Left forelimb (tissue), 1 donor: ENCODE measurements at places on chromosomes 6 and 20.
A peak's percentile ranks its signal among the peaks of the same experiment; 100 is the strongest.

- DNase-seq: no peak
Observed at GRCh38 chr20:53940907-53941545, 129.4 kb downstream of the BCAS1 start.

GRCh38 chr6:81476881-81477280, 275.6 kb downstream of the TENT5A start:
- DNase-seq: no peak

DNA sequence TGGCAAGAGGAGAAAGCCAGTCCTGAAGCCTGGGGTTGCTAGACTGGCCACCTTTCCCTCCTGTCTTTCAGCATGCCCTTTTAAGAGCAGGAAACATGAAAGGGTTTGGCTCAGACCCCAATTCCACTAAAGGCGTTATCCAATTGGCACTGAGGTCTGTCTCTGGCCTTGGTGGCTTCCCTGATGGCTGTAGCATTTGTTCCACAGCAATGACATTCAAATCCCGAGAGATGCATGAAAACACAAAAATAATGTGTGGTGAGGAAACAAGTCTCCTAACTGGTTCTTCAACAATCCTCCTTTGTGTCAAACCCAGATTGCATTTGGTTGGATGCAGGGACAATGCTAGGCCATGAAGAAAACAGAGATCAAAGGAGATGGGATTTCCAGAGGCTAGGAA, 56.5 kb upstream of the ADTRP start:
- no peak for DNase-seq

GRCh38 chr6:101931766-101932165, 538.3 kb downstream of the GRIK2 start:
- no peak for DNase-seq

- DNase-seq: no peak
Observed at GRCh38 chr6:157937916-157938315, 43.7 kb upstream of the SYNJ2 start.

DNA sequence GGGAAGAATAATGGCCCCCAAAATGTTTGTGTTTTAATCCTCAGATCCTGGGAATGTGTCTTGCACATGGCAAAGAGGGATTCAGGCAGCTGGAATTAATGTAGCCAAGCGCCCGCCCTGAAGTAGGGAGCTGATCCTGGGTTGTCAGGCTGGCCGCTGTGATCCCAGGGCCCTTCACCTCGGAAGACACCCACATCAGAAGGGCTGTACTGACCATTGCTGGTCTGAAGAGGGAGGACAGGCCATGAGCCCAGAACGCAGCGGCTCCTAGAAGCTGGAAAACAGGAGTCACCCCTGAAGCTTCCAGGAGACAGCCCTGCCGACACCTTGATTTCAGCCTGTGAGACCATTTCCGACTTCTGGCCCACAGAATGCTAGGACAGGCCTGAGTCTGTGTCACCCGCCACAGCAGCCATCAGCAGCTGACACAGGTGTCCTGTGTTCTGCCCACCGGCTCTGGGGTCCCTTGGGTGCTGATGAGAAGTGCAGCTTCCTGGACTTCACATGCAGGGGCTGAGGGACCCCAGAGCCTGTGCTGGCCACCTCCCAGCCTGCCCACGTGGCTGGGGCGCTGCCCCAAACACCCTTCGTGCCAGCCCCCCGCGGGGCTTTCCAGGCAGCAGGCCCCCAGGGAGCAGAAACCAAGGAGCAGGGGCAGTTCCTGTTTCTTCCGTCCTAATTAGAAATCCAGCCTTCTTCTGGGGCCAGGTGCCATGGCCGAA, 86.3 kb downstream of the ERMARD start:
- no peak for DNase-seq

GRCh38 chr6:42292004-42292740, 74.5 kb upstream of the MRPS10 start:
- no peak for DNase-seq

- DNase-seq: no peak
Observed at GRCh38 chr6:82741996-82742385, 323.6 kb downstream of the UBE3D start.

DNA sequence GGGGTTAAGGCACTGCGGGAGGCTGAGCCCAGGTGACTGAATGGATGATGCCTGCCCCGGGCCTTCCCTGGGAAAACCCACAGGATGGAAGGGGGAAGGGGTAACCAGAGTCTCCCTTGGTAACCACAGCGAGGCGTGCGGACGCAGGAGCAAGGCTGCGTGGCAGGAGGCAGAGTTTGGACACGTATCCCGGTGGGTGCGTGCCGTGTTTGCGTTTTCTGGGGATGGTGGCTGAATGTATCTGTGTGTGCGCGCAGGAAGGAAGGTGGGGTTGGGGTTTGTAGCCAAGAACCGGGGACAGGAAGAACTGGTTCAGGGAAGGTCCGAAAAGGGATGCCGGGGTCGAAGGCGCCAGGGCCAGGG, 1.8 kb downstream of the MDGA1 start:
- DNase-seq: no peak

- DNase-seq: no peak
Observed at GRCh38 chr6:31354864-31355582, 2.0 kb downstream of the HLA-B start.

GRCh38 chr6:7243179-7243981, 69.6 kb downstream of the SSR1 start:
- DNase-seq: no peak

GRCh38 chr6:11142296-11143027, 30.9 kb upstream of the ERVFRD-1 start:
- no peak for DNase-seq

DNA sequence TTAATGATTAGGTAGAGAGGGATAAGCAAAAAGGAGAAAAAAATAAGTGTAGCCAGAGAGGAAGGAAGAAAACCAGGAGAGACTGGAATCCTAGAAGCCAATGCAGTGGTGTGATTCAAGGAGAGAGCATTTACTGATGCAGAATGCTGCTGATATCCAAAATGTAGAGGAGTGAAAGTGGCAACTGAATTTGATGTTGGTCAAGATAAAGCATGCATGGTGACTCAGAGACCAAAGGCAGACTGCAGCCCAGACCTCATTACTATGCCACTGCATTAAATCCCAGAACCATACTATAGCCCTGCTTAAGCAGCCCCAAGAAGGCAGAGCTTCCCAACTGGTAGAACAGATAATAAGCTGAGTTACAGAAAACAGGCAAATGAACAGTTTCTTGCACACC, 15.8 kb downstream of the KLHL32 start:
- no peak for DNase-seq

GRCh38 chr6:33147807-33148666, 44.2 kb downstream of the COL11A2 start:
- DNase-seq: no peak

GRCh38 chr6:45677381-45678284, 299.9 kb upstream of the SUPT3H start:
- DNase-seq: no peak

- no peak for DNase-seq
Observed at GRCh38 chr6:30136570-30137286, 788 bp downstream of the TRIM40 start.

DNA sequence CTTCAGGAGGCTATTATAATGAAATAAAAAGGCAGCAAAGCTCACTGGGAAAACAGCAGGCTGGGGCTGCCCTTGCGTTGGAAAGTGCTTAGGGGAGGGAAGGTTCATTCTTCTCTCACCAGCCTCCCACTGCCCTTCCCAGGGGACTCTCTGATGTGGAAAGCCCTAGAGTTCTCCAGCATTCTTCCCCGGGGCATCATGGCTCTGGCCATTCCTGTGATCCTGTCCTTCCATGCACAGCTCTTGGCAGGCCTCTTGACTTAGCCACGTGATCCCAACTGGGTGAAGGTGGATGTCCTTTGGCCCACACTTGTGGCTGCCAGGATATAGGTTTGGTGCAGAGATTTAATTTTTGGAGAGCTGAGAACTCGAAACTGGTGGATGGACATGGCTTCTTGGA, 58.0 kb upstream of the ZNF831 start:
- DNase-seq: no peak

GRCh38 chr6:158438226-158438625, 121.7 kb upstream of the TMEM181 start:
- no peak for DNase-seq

GRCh38 chr6:36590237-36590636, 3.9 kb upstream of the SRSF3 start:
- DNase-seq: no peak

- no peak for DNase-seq
Observed at GRCh38 chr6:73538116-73538779, 17.4 kb upstream of the EEF1A1 start.

DNA sequence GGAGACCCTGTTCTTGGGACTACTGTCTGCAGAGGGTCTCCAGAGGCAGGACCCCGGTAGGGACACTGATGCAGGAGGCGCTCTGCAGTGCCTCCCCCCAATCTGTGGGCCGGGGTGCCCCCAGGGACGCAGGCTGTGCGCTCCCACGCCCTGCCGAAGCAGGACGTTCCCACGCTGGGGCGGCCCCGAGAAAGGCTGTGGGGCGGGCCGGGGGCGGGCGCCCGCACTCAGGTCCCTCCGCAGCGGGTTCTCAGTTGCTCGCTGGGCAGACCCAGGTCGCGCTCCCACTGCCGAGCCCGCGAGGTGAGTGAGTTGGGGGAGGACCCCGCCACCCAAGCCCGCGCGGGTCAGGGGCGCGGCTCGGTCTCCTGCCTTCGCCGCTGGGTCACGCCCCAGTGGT, at the start of gene COX4I2:
Gene COX4I2, plus strand, starts transcription at position 253 of the 400 bp plus-strand sequence. CDS start 1,106 bp downstream, outside the sequence.
- DNase-seq: no peak

DNA sequence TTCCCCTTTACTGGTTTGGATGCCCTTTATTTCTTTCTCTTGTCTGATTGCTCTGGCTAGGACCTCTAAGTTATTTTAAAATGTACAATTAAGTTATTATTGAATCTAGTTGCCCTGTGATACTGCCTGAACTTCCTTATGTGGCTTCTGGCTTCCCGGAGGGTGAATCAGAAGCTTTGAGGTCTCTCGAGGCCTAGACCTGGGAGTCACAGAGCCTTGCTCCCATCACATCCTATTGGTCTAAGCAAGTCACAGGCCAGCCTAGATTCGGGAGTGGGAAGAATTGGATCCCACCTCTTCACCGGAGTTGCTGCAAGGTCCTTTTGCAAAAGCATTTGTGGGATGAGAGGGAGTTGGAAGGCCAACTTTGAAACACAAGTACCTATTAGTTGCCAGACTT, 15.2 kb downstream of the BCAS4 start:
- no peak for DNase-seq

- DNase-seq: no peak
Observed at GRCh38 chr20:36298061-36298460, 8.1 kb upstream of the DLGAP4 start.

- DNase-seq: no peak
Observed at GRCh38 chr20:63011798-63012197, 5.0 kb upstream of the BHLHE23 start.

DNA sequence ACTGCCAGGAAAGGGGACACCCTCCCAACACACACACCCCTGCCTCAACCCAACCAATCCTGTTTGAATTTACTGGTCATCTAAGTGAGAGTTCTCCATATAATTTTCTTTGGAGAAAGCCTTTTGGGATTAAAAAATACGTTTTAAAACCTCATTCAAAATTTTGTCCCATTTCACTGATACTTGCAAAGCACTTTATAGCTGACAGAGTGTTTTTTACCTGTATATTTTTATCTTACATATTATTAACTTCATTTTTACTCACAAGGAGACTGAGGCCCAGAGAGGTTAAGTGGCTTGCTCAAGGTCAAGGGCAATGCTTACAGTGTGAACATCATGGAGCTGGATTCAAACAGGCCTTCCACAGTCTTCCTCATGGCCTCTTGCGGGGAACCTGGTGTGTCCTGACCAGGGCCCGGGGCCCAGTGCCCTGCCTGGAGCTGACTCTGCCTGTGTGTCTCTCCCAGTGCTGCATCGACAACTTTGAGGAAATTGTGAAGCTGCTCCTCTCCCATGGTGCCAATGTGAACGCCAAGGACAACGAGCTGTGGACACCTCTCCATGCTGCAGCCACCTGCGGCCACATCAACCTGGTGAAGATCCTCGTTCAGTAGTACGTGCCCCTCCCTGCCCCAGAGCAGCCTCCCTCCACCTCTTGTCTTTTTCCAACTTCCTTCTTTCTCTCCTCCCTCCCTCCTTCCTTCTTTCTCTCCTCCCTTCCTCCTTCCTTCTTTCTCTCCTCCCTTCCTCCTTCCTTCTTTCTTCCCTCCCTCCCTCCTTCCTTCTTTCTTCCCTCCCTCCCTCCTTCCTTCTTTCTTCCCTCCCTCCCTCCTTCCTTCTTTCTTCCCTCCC, 30.9 kb upstream of the FAM83D start:
- no peak for DNase-seq

GRCh38 chr6:87944541-87944954, 103.1 kb upstream of the SPACA1 start:
- no peak for DNase-seq

GRCh38 chr6:108736832-108737231, 111.4 kb upstream of the ARMC2 start:
- no peak for DNase-seq

DNA sequence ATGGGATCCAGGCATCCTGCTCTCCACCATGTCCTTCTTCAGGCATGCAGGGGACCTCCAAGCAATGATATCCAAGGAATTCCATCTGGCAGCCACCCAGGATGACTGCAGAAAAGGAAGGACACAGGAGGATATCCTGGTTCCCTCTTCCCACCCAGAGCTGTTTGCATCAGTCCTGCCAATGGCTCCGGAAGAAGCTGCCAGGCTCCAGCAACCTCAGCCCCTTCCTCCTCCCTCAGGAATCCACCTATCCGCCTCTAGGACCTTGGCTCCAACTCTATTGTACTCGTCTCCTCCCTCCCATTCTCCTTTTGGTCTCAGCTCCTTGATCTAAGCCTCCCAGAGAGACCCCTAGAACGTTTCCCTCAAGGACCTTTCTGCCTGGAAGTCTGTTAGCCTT, 733 bp upstream of the PSORS1C2 start:
- DNase-seq: no peak

- no peak for DNase-seq
Observed at GRCh38 chr6:32623693-32624092, 13.5 kb upstream of the HLA-DQA1 start.

DNA sequence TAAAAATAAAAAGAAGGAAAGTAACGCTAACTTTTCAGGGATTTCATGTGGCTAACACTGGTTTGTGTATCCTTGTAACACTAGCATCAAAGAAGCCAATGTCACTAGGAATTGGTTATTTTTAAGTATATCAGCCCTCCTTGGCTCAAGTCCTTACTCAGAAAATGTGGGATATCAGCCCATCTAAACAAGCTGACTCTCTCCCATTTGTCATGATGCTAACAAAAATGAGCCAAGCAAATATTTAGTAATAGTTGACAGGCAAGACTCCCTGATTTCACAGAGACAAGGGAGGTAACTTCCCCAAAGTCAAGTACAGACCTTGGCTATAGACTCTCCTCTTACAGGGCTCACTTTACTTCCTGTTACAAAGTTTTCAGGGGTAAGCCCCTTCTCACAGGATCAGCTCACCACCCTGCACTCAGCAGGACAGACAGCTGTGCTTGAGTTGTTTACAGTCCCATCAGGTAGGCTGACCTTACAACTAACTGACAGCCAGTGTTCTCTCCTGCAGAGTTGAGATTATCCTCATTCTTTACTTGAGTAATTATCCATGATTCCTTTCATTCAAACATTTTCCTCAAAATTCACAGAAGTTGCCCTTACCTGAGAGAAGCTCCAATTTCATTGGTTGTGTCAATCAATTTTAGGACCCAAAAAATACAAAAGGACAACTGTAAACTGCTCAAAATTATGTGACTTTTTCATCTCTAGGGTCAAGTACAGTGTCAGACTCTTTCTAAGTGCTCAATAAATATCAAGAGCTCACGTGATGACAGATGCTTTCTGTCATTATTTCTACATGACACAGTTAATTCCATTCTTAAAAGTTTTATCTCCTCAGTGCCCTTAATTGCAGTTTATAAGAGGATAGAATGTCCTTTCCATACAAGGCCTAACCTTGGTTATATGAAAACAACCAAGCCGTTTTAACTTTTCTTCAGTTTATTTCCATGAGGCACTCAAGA, 38.1 kb upstream of the BMP5 start:
- no peak for DNase-seq

- peak; percentile 42 for DNase-seq
Observed at GRCh38 chr6:167401525-167402194, 76.8 kb downstream of the TTLL2 start.
